Stimulated activated CD8-positive, alpha-beta memory T cell treated with anti-CD3 and anti-CD28 coated beads, Interleukin-2, amount 100 ng/mL, for 1 hour (primary cell): ENCODE measurements at places on chromosomes 16 and 17.

GRCh38 chr17:44221084-44221861 lies 1.8 kb upstream of the UBTF start:
- DNase-seq, result no peak

DNA sequence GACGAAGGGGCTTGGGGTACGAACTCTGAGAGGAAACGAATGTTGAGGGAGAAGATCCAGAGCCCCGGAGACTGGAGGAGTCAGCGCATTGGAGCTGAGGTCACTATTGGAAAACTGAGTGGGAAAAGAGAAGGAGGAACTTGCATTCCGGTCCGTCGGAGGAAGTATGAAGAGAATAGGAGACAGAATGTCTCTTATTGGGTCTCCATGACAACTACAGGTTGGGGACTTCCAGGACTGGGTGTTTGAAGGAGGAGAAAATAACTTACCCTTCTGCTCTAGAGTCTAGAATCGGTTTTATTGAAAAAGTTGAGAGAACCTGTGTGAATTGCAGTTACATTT lies 537 bp downstream of the GOSR1 start:
- DNase-seq, result no peak

GRCh38 chr16:89555265-89555664 lies 5.2 kb upstream of the RPL13 start:
- DNase-seq, result no peak

DNA sequence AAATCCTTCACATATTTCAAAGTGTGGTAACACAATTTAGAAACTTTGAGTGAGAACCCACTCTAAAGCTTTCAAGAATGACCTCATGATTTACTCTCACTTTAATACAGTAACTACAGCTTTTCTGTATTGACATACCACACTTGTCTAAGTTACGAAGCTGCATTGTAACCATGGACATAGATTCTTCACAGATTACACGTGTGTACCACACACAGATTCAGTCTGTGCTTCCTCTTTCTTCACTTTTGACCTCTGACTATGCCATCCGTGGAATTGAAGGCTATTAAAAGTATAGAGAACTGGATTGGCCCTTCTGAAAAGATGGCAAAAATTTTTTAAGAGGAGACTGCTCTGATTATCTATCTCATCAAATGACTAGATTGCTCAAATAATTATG lies 172.7 kb downstream of the TANC2 start:
- DNase-seq, result no peak

- no peak for DNase-seq
Measured at GRCh38 chr17:81114351-81115093, 50.8 kb upstream of the PVALEF start.

GRCh38 chr17:60093694-60094093 lies 15.0 kb upstream of the HEATR6 start:
- no peak for DNase-seq

- no peak for DNase-seq
Measured at GRCh38 chr16:50685462-50686063, 4.5 kb upstream of the SNX20 start.

GRCh38 chr16:88754109-88754911 lies 30.7 kb downstream of the PIEZO1 start:
- DNase-seq, result no peak

DNA sequence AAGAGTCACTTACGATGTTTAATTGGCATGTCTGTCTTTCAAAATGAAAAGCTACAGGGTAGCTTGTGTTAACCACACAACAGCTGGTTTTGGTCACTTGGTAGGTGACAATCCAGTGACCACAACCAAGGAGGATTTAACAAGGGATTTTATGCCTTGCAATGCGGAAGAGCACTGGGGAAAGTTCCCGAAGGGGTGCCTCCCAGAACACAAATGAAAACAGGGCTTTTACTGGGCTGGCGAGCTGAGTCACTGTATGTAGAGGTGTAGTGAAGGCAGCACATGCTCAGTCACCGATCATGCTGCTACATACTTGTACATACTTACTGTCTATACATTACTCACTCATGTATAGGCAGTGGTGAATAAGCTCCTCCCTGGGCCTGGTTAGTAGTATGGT lies 483.5 kb downstream of the CDH13 start:
- no peak for DNase-seq

- DNase-seq, result no peak
Measured at GRCh38 chr17:77884019-77884418, 74.5 kb upstream of the TNRC6C start.

GRCh38 chr16:23521037-23521743 lies 10.9 kb upstream of the GGA2 start:
- DNase-seq, result no peak

- no peak for DNase-seq
Measured at GRCh38 chr17:66514227-66514806, 211.9 kb downstream of the PRKCA start.

DNA sequence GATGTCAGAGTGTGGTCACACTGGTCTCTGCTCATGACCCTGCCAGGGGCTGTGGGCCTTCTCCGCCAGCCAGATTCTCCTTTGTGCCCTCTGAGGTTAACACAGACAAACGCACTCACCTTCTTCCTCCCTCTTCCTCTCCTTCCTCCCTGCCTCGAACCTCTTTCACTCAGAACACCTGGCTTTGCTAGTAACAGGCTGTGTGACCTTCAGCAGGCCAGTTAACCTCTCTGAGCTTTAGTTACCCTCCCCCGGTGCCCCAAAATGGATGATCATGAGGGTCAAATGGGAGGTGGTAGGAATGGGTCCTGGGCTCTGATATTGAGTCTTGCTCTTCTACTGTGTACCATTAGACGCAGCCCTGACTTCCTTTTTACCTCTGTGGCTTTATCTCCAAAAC lies 127.1 kb downstream of the OR1D5 start:
- no peak for DNase-seq

- no peak for DNase-seq
Measured at GRCh38 chr17:2157675-2158395, 102.9 kb downstream of the HIC1 start.

DNA sequence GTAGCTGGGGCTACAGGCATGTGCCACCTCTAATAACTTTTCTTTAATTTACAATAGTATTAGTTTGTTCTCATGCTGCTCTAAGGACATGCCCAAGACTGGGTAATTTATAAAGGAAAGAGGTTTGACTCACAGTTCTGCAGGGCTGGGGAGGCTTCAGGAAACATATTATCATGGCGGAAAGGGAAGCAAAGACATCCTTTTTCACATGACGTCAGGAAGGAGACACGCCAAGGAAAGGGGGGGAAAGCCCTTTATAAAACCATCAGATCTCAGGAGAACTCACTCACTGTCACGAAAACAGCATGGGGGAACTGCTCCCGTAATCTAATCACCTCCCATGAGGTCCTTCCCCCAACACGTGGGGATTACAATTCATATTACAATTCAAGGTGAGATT lies 18.3 kb downstream of the IL4R start:
- DNase-seq, result no peak

- no peak for DNase-seq
Measured at GRCh38 chr17:74158761-74159160, 44.7 kb upstream of the RPL38 start.

- DNase-seq, result no peak
Measured at GRCh38 chr17:38910325-38910724, 15.1 kb upstream of the LASP1NB start.

DNA sequence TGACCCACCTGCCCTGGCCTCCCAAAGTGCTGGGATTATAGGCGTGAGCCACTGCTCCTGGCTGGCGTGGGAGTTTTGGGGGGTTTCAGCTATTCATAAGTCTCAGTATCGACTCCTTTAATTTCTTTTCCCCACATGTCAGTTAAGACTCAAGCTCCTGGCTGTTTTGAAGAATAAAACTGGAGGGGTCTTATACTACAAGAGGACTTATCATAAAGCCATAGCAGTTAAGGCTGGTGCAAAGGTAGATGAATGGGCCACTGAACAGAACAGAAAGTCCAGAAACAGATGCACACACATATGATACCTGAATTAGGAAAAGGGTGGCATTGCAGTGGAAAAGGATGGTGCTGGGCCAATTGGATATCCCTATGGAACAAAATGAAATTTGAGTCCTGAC lies 47.4 kb downstream of the TBX4 start:
- DNase-seq, result no peak
